ENCODE measurements at places on chromosomes 3 and 15.

- DNase-seq, result no peak
Measured at GRCh38 chr15:33975022-33975565, 6.8 kb downstream of the CHRM5 start.

DNA sequence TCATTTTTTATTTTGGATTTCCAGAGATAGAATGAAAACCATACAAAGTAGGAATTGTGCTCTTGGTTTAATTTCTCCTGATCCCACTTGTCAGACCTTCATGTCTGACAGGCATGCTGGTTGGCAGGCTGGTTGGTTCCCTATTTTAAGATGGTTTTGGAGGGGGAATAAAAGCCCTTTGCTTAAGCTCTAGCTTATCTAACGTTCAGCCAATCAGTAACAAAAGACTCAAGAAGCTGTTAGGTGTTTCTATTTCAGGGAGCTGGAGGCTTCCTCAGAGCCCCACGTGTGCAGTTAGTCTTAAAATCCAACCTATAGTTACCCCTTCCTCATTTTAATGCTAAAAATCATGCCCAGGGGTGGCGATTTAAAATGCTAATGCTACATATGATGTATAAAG, 40.5 kb upstream of the XIRP1 start:
- no peak for DNase-seq

DNA sequence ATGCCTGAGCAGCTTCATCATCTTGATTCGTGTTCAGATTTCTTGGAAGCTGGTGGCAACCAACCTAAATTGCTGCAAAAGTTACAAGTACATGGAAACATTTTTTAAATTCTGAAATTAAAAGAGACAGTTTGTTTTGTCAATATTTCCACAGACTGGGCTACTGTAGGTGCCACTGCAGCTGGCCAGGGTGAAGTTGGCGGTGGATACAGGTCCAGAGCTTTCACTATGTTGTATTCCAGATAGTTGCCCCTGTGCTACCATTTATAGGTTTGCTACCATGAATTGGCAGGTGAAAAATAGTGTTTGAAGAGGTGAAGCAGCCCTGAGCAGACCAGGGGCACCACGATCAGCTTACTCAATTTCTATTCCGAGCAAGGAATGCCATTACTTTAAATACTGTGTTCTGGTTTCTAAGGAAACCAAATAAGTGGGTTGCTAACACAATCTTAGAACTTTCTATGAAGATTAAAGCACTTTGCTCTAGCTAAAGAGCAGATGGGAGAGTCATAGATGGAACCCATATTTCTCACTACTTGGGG, 21.2 kb upstream of the SHC4 start:
- no peak for DNase-seq

GRCh38 chr3:59968513-59969045, 918.8 kb upstream of the CFAP20DC start:
- DNase-seq, result no peak

- DNase-seq, result no peak
Measured at GRCh38 chr15:66613743-66614142, 47.9 kb upstream of the LCTL start.

DNA sequence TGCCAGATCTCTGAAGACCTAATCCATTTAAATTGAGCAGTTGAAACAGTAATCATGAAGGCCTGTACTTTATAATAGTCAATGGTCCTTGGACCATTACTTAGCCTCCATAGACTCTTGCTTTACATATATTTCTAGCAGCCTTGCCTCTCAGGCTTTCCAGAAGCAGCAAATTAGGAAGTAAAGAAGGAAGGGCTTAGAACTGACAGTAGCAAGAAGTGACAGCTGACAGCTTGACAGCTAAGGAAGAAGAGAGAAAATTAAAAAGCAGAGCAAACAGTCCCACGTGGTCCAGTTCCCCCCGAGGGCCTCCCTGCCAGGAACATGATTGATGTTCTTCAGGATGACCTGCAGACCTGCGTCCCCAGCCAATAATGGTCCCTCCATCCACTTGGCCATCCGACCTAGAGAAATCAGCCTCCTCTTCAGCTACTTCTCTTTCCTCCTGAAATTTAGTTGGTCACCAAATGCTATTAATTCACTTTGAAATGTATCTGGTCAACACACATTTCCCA, 15.0 kb upstream of the PSMD6 start:
- no peak for DNase-seq

GRCh38 chr3:116350119-116350733, 95.1 kb downstream of the LSAMP start:
- no peak for DNase-seq

DNA sequence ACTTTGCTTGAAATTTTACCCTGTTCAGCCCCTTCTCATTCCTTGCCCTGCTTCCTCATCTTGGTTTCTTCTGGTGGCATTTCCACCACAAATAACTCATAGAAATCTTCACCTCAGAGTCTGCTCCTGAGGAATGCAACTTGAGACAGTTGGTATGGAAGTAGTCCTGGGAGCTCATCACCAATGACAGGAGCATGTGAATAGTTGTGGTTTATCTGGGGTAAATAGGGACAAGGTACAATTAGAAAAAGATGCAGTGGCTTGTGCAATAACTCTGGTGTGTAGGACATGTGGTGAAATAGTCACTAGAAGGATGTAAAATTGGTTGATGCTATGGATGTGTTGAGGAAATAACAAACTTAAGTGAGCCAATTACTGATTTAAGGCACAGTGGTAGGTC, 72.7 kb upstream of the CHRNA7 start:
- DNase-seq, result no peak

- no peak for DNase-seq
Measured at GRCh38 chr15:70870051-70870450, 16.1 kb upstream of the LARP6 start.

DNA sequence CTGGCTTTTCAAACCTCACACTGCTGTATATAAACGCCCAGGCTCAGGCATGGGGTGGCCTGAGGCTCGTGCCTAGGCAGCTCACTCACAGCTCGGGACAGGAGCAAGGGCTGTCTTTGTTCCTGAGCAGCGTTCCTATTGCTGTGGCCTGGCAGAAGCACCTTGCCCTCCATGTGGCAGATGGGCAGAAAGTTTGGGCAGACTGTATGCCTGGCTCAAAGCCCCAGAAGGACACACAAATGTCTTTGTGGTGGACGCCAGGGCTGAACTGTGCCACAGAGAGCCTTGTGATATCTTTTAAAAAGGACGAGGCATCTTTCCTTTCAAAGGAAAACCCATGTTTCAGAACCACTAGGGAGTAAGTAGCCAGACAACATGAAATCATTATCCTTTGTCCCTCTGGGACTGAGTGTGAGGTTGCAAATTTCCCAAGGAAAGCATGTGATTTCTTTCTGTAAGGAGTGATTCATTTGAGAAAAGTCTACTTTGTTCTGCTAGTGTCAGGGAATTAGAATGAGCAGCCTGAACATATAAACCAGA, 29.3 kb upstream of the UBE2E1 start:
- no peak for DNase-seq

DNA sequence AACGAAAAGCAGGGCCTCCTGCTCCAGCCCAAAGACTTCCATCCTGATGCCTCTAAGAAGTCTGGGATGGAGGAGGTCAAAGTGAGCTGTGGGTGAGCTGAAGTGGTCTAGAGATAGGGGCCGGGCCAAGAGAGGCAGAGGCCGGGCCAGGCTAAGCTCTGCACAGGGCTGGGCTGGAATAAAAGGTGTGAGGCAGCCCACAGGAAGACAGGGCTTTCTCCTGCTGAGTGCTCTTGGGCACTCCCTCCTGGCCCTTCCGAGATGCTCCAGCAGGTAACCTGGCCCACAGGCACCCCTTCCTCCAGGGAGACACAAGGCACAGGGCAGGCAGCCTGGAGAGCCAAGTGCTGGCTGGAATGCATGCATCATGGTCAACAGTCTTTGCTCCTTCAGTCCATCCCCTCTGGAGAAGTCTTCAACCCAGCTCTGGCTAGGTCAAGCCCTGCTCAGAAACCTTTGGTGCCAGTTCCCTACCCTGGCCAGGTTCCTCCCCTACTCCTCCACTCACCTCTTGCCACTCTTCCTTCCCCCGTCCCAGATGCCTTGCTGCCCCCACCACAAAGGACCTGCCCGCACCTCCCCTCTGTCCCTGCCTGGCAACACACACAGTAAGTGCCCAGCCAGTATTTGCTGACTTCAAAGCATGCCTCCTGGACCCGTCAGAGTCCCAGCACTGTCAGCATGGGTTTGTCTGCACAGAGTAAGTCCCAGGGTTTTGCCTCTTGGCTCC, 93.6 kb downstream of the SEC22A start:
- DNase-seq, result no peak

- no peak for DNase-seq
Measured at GRCh38 chr15:89662893-89663626, 7.8 kb upstream of the KIF7 start.

DNA sequence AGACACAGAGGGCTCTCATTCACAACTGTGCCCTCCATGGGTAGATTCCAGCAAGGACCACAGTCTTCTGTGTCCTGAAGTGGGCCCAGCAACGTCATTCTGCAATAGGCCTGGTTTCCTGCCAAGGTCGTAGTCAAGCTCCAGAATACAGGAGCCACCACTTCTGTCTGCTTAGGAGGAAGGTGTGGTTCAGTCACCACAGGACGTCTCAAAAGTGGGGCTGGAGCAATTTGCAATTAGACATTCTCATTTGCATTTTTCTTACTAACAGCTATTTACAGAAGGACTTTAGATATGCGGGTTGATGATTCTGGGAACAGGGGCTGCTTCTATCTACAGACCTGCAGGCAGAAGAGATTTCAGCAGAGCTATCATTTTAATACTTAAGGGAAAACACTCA, 58.7 kb upstream of the MYRIP start:
- DNase-seq, result no peak

DNA sequence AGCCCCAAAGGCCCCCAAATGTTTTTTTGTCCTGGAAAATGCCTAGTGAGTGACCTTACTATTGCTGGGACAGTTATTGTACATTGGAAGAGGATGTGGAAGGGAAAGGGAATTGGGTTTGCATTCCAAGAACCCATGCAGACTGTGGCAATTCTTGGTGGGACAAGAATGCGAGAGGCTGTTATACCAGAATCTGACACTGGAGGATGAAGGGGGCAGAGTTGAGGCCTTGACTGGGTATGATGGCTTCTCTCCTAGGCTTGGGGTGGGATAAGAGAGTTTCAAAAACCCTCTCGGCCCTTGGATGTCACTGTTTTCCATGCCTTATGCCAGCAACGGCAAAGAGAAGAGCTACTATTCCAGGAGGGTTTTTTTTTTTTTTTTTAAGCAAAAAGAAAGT, 25.3 kb downstream of the IL16 start:
- no peak for DNase-seq

DNA sequence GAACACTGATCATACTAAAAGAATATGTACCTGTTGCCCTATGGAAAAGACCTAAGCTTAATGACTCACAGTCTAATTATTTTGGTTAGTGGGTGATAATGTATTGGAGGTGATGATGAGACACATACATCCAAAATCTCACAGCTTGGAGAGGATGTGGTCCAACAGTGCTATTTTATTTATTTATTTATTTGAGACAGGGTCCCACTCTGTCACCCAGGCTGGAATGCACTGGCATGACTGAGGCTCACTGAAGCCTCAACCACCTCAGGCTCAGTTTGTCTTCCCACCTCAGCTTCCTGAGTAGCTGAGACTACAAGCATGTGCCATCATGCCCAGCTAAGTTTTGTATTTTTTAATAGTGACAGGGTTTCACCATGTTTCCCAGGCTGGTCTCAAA, 35.0 kb downstream of the LPP start:
- DNase-seq, result no peak

- DNase-seq, result no peak
Measured at GRCh38 chr3:26438981-26439884, 183.3 kb upstream of the LRRC3B start.

DNA sequence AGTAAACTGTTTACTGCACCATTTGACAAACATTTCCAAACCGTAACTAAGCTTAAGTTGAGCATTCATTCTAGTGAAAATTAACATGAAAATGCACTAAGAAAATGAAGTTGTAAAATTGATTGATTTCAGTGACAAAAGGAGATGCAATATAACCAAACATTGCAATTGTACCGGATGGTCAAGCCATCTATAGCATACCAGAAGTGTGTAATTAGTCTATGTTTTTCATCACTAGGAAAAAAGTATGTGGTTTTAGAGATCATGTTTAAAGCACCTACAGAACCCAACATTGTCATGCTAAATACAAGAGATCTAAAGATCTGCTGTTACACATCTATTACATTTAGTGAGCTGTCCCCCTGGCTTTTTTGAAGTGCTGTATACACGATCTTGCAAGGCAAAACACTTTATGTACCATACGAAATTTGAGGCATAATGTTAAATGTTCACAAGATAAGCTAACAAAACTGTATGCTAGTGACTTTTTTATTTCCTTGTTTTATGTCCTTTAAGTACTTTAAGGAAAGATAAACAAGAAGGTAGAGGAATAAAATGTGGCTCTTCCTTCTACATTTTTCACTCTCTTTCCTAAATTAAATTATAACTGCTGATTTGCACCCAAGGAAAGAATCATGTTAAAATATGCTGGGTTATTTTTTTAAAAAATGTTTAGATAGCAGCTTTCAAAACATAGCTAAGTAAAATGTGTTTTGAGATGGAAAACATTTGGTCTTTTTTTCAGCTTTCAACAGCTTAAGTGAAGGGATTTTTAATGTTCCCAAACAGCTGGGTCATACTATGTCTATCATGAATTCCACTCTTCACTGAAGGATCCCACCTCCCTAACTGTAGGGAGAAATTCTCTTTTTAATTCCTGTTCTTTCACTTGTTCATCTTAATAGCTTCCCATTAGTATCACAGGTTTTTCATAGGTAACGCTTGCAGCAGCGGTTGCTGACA, 498.0 kb downstream of the MECOM start:
- DNase-seq, result no peak

- DNase-seq, result no peak
Measured at GRCh38 chr15:96344060-96344705, 13.7 kb downstream of the NR2F2 start.

DNA sequence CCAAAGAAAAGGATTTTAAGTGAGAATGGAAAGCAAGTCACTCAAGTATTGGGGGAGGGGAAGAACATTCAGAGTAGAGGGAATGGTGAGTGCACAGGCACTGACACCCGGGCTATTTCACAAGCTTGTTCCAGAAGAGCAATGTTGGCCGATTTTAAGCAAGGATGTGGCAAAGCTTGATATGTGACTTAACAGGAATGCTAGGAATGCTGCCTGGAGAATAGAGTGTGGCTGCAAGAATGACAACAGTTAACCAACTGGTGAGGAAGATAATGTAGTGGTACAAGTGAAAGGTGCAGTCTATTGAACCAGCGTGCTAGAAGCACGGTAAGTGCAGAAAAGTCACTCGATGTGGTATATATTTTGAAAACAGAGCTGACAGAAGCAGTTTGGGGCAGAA, 6.2 kb upstream of the CCDC80 start:
- no peak for DNase-seq

DNA sequence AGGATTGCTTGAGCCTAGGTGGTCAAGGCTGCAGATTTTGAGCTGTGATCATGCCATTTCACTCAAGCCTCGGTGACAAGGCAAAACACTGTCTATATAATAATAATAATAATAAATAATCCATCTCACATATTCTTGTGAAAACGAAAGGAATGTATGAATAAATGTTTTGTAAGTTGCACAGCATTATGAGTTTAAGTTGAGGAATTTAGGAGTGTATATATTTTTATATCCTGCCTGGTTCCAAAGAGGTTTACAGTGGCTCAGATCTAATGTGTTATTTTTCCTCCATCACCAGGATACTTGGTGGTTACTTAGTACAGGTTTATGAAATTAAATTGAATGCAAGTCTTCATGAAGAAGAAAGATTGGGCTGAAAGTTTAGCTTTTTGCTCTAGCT, 77.2 kb downstream of the ATG7 start:
- DNase-seq, result no peak

GRCh38 chr3:53731934-53732624, 114.1 kb downstream of the CHDH start:
- no peak for DNase-seq

All from activated T-cell treated with anti-CD3 and anti-CD28 coated beads for 24 hours (primary cell).